ENCODE measurements at places on chromosomes 2 and 18. TPM values are rescaled to one million over a fixed set of nuclear protein-coding genes. Genes with fewer than 3 reads are reported as not detected.

DNA sequence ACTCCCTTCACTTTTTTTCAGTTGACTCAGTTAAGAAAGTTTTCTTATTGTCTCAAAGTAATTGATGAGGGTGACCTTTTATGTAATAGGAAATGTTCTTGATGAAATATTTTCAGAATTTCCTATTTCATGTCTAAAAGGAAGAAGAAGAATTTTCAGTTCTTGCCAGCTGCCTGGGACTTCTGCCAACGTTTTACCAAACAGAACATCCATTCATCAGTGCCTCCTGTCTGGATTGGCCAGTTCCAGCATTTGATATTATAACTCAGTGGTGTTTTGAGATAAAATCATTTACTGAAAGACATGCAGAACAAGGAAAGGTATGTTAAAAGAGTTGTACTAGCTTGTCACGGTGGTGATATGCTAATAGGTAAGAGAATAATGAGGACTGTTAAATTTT lies 104.7 kb upstream of the MYO3B start:
- H3K4me3 ChIP-seq, result no peak overlapping the region
- peaks cover 23% of the 10 kb centered on the region for H3K36me3 ChIP-seq
- DNase-seq, result peak; percentile 16
- H3K4me1 ChIP-seq, result no peaks in the 10 kb centered on the region
- no peak overlapping the region for H3K27ac ChIP-seq

GRCh38 chr2:611519-611918 lies 65.7 kb downstream of the TMEM18 start:
- no peaks in the 10 kb centered on the region for H3K4me1 ChIP-seq
- no peak overlapping the region for H3K4me3 ChIP-seq
- no peaks in the 10 kb centered on the region for H3K36me3 ChIP-seq
- H3K27me3 ChIP-seq, result no peaks in the 10 kb centered on the region
- no peak overlapping the region for H3K27ac ChIP-seq
- no peak for DNase-seq

DNA sequence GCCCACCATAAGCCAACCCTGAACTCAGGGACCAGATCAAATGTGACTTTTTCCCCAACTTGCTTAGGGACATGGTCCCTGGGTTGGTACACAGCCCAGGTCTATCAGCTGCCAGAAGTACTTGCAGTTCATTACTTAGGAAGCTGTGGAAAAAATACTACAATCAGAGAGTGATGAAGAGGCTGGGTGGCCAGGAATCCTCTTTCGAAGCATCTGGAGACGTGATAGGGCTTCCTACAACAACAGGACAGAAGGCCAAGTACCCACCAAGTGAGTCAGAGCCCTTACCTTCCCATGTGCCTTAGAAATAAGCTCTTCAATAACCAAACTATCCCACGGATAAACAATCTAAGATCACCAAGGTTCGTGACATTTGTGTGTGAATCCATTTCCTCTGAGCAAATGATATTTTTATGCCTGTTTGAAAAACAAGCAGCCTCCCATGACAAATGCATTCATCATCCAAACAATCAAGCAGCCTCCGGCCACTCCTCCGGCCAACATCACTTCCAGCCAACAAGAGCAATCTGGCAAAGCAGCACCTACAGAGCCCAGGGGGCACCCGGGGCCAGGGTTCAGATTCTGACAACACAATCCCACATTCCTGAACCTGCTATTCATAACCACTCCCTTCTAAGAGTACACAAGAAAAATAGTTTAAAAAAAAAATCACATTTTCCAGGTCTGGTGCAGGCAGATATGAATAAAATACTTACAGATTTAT lies 26.4 kb downstream of the TBC1D8 start:
- no peaks in the 10 kb centered on the region for H3K27me3 ChIP-seq
- peaks cover 30% of the 10 kb centered on the region for H3K4me1 ChIP-seq
- no peaks in the 10 kb centered on the region for H3K36me3 ChIP-seq
- no peak overlapping the region for H3K4me3 ChIP-seq
- DNase-seq, result peak; percentile 71
- H3K27ac ChIP-seq, result peak overlapping the region; percentile 54

GRCh38 chr2:3637311-3637675 lies 20.7 kb upstream of the ALLC start:
- no peak for DNase-seq
- no peaks in the 10 kb centered on the region for H3K36me3 ChIP-seq
- no peak overlapping the region for H3K4me3 ChIP-seq
- H3K27me3 ChIP-seq, result no peaks in the 10 kb centered on the region
- H3K27ac ChIP-seq, result no peak overlapping the region
- H3K4me1 ChIP-seq, result no peaks in the 10 kb centered on the region

DNA sequence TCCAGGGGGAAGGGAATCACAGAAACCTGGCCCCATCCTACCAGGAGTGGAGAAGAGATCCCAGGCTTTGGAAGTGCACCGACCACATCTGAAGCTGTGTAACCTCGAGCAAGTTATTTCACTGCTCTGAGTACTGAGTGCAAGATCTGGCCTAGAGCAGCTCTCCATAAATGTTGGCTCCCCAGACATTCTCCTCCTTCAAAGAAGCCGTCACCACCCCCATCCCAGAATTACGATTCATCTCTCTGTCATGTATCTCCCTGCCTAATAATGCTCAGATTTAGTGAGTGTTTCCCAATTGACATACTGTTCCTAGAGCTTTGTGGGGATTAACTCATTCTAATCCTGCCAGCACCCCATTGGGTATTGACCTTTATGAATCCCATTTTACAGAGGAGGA lies 51.7 kb downstream of the TNS1 start:
- no peaks in the 10 kb centered on the region for H3K36me3 ChIP-seq
- peaks cover 39% of the 10 kb centered on the region for H3K4me1 ChIP-seq
- no peak for DNase-seq
- H3K27ac ChIP-seq, result peak overlapping the region; percentile 90
- H3K4me3 ChIP-seq, result no peak overlapping the region

GRCh38 chr2:46344706-46345105 lies 47.5 kb downstream of the EPAS1 start:
- no peak for DNase-seq
- peak overlapping the region; percentile 24 for H3K27ac ChIP-seq
- no peaks in the 10 kb centered on the region for H3K27me3 ChIP-seq
- H3K36me3 ChIP-seq, result no peaks in the 10 kb centered on the region
- no peak overlapping the region for H3K4me3 ChIP-seq

GRCh38 chr2:192190474-192190873 lies 4.3 kb downstream of the TMEFF2 start:
- no peak overlapping the region for H3K27ac ChIP-seq
- no peak for DNase-seq
- H3K27me3 ChIP-seq, result peaks cover 61% of the 10 kb centered on the region
- H3K4me1 ChIP-seq, result peaks cover 10% of the 10 kb centered on the region
- no peaks in the 10 kb centered on the region for H3K36me3 ChIP-seq

- no peaks in the 10 kb centered on the region for H3K36me3 ChIP-seq
- no peak overlapping the region for H3K4me3 ChIP-seq
- DNase-seq, result no peak
- H3K27ac ChIP-seq, result no peak overlapping the region
Observed at GRCh38 chr2:106034325-106034724, 159.8 kb downstream of the UXS1 start.

DNA sequence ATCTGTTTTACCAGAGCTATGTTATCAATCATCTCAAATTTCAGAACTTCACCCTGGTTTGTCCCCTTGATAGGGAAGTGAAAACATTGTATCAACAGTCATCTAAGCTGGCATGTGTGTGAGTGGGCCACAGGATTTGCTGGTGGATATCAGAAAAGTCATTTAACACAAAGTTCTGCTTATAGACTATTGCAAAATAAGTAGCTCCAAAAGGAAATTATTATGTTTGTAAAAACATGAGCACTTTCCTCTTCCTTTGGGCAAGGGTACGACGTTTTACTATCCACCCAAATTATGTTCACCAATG lies 20.7 kb upstream of the COPS8 start:
- no peaks in the 10 kb centered on the region for H3K36me3 ChIP-seq
- no peak overlapping the region for H3K4me3 ChIP-seq
- H3K4me1 ChIP-seq, result no peaks in the 10 kb centered on the region
- no peak for DNase-seq

- no peaks in the 10 kb centered on the region for H3K4me1 ChIP-seq
- no peaks in the 10 kb centered on the region for H3K36me3 ChIP-seq
- no peak overlapping the region for H3K27ac ChIP-seq
- H3K27me3 ChIP-seq, result no peaks in the 10 kb centered on the region
Observed at GRCh38 chr2:232085826-232086425, 124.4 kb downstream of the DIS3L2 start.

DNA sequence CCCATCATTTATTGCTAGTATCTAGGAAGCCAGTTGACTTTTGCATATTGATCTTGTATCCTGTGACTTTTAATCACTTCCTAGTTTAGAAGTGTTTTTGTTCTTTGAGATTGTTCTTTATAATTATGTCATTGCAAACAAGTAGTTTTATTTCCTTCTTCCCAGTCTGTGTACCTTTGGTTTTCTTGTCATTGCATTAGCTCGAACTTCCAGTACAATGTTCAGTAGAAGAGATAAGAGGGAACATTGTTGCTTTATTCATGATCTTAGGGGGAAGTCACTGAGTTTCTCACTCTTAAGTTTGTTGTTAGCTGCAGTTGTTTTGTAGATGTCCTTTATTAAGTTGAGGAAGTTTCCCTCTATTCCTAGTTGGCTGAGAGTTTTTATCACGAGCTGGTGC lies 61.0 kb downstream of the TRAPPC12 start:
- H3K4me1 ChIP-seq, result no peaks in the 10 kb centered on the region
- peaks cover 10% of the 10 kb centered on the region for H3K36me3 ChIP-seq
- H3K27me3 ChIP-seq, result no peaks in the 10 kb centered on the region

- H3K27ac ChIP-seq, result no peak overlapping the region
- H3K27me3 ChIP-seq, result no peaks in the 10 kb centered on the region
- no peaks in the 10 kb centered on the region for H3K4me1 ChIP-seq
Observed at GRCh38 chr2:67806816-67807215, 256.0 kb downstream of the C1D start.

GRCh38 chr2:176114930-176115625 lies 1.5 kb upstream of the HOXD10 start:
- peaks cover 100% of the 10 kb centered on the region for H3K27me3 ChIP-seq
- DNase-seq, result no peak
- no peak overlapping the region for H3K4me3 ChIP-seq

DNA sequence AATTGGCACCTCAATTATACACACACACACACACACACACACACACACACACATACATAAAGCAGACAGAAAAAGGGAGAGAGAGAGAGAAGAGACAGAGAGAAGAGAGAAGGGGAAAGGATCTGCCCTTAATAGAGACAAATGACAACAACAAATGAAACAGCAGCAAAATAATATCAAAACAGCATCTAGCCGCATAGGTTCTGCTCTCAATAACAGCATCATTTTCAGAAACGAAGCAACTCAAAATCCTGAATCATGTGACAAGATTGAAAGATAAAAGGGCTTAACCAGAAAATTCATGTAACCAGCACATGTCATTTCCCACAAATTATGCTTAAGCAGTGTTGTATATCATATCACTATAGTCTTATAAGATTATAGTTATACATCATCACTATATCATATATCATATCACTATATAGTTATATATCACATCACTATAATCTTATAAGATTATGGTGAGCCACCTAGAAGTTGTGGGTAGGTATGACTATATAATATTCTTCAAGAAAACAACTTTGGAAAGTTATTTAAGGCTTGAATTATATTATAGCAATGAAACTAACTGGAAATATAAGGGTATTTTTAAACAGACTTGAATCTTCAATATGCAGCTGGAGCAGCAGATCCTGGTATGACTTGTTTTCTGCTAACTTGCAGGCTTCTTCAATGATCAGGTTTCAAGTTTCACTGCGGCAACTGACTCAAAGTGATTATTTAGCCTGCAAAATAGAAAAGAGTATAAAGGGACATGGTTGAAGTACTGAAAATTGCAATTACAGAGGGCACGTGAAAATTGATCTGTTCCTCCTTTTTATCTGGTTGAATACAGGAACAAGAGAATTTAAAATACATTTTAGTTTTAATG lies 16.1 kb upstream of the VPS54 start:
- H3K4me3 ChIP-seq, result no peak overlapping the region
- H3K27ac ChIP-seq, result no peak overlapping the region
- no peaks in the 10 kb centered on the region for H3K4me1 ChIP-seq
- no peaks in the 10 kb centered on the region for H3K36me3 ChIP-seq
- DNase-seq, result no peak

- H3K27me3 ChIP-seq, result no peaks in the 10 kb centered on the region
- H3K27ac ChIP-seq, result no peak overlapping the region
- no peaks in the 10 kb centered on the region for H3K4me1 ChIP-seq
- no peaks in the 10 kb centered on the region for H3K36me3 ChIP-seq
- no peak for DNase-seq
Observed at GRCh38 chr18:47863041-47863440, 67.4 kb downstream of the SMAD2 start.

DNA sequence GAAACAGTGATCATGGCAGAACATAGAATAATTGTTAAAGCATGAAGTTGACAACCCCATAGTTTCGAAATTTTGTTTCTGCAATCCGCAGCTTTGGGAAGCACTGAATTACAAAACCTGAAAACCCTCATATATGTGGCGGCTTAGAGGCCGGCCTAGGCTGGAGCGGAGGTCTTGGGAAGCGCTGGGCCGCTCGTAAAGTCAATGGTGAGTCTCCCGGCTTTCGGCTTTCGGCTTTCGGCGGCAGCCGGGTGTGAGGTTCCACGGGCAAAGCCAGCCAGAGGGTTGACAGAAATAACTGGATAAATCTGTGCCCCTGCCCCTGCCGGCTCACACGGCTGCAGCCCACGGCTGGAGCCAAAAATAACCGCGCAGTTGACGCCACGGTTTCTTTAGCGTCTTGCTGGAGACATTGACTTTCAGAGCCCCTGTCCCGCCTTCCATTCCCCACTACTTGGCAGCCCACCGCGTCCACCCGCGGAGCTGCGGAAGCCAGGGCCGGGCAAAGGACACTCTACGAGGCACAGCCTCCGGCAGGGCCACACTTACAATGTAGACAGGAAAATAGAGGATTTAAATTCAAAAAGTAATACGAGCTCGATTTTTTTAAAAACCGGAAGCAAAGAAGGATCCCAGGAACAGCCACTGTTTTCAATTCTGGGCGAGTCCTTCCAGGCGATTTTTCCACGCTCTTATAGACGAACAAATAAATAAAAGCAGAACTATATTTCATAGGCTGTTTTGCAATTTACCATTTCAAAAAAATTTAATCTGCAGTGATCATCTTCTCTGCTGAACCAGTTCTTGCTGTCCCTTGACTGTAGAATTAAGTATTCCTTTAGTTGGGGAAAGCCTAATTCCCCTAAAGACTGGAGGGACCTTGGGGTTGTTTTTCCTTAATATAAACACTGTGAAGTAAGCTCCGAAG lies 28.3 kb upstream of the ATP6V1B1 start:
- H3K4me3 ChIP-seq, result no peak overlapping the region
- no peak overlapping the region for H3K27ac ChIP-seq
- DNase-seq, result no peak
- H3K27me3 ChIP-seq, result peaks cover 99% of the 10 kb centered on the region

GRCh38 chr2:98698896-98699295 lies 32.0 kb downstream of the MGAT4A start:
- peak overlapping the region; percentile 23 for H3K27ac ChIP-seq
- H3K4me1 ChIP-seq, result peaks cover 86% of the 10 kb centered on the region

Gene KCNG2
- not detected for total RNA-seq

Gene KCNE4
- total RNA-seq, result 2.2 TPM

Gene CROCC2
- total RNA-seq, result not detected

Gene KCNIP3
- 2.2 TPM for total RNA-seq

Gene RGPD4
- not detected for total RNA-seq

Gene DSC3
- 0.16 TPM for total RNA-seq

Gene CD8B2
- total RNA-seq, result not detected

Gene NT5C1B
- not detected for total RNA-seq

Gene DES
- total RNA-seq, result 1,891 TPM

Gene PLCD4
- 5.9 TPM for total RNA-seq

Gene ALK
- not detected for total RNA-seq

Gene REG1B
- not detected for total RNA-seq

Gene MAP2
- total RNA-seq, result 2.0 TPM

Measured in transverse colon (tissue), 4 donors.